ELF-1 (cell line): ENCODE measurements at places on chromosomes 16 and 17.

- DNase-seq: no peak
These were observed 187.1 kb downstream of the TMEM114 start for GRCh38 chr16:8402981-8403843.

GRCh38 chr17:72946156-72946555, 146.3 kb downstream of the SLC39A11 start:
- DNase-seq: no peak

- DNase-seq: no peak
These were observed 68.3 kb upstream of the ALOX12 start for GRCh38 chr17:6927290-6928126.

DNA sequence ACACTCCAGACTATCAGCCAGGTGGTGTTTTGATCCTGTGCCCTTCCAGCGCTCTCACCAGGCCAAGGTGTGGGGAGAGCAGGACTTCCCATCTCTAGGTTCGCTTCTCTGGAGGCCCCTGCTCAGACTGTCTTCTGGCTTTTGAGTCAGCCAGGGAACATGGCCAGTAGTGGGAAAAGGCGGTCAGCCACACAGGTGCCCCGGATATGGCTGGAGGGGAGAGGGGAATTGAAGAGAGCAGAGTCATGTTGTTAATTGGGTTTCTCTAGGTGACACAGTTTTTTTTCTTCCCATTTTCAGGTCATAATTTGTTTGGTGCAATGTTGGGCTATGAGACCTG, 1.5 kb downstream of the MINK1 start:
- no peak for DNase-seq

DNA sequence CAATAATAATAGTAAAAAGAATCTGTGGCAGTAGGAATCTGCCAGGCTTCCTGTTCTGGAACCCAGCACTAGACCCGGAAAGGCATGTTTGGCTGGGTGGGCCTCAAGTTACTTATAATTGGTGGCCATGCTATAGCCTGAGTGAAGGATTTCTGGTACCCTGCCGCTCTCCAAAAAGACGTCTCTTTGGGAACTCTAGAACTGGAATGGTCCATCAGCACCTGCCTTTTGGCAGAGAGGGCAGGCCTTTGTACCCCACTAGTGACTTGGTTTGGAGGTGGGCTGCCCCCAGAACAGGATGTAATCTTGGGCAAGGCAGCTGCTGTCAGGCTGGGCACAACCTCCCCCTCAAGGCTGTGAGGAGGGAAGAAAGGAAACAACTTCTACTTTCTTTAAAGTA, 29.3 kb upstream of the ST6GALNAC1 start:
- no peak for DNase-seq

DNA sequence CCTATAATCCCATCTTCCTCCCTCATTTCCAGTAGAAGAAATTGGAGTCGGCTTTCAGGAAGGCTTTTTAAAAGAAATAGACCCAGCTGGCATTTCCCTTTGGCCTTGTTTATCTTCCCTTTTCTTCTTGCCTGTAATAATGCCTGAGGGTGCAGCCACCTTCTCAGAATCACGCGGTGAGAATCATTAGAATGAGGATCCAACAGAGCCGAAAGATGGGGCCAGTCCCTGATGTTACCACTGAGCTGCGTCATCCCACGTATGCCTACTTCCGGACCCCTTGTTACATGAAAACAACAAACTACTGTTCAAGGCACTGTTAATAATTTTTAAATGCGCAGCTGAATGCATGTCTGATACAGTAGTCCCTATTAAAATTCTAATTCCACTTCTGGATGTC, 24.1 kb downstream of the SDR42E1 start:
- DNase-seq: no peak

DNA sequence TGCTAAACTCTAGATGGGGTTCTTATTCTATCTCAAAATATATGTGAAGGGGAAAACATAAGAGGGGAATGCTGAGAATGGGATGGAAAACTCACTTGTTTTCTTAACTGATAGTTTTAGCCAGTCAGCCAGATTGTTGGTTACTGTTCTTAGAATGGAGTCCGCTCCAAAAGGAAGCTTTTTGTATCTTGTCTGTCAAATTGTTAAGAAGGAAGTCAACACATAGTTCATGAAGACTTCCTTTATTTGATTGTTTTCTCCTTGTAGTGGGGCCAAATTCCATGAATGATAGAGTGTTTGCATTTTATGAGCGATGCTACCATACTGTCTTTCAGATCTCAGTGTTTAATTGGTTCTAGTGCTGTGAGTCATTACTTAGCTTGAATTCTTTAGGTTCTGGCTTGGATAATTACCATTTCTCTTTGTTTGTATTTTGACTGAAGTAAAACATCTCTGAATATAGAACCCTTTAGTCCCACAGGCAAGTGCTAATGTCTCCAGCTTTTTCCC, 98.3 kb upstream of the GOT2 start:
- no peak for DNase-seq

- DNase-seq: peak; percentile 93
These were observed 4.3 kb downstream of the THOC6 start for GRCh38 chr16:3027983-3028715.

DNA sequence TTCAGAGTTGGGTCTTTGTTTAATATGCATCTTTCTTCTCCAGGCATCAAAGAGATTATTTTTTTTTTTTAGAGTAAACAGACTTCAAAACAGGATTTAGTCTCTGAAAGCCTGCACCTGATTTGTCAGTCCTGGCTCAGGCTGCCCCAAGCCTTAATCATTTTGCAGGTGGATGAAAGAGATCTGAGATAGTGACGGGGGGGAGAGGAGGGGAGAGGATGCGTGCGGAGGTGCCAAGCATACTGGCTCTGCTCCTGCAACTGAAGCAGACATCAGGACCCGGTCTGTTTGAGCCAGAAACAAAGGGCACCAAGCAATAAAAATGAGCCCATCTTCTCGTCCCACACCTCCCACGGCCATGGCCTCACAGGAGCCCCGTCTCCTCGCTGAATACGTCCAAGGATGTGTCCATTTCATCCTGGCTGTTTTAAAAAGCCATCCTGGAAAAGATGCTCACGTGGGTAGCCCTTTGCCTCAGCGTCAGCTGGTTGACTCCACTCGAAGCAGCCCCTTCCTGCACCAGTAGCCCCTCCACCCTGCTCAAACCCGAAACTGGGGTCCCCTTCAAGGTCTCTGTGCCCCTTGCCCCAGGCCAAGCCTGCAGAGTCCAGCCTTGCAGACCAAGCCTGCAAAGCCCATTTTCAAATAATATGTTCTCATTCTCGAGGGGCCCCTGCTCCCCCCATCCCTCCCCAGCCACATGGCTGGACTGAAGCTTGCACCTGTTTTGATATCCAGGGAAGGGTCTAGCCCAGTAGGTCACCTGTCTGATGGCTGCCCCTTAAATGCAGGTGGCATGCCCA, 84.8 kb upstream of the TNRC6C start:
- no peak for DNase-seq

DNA sequence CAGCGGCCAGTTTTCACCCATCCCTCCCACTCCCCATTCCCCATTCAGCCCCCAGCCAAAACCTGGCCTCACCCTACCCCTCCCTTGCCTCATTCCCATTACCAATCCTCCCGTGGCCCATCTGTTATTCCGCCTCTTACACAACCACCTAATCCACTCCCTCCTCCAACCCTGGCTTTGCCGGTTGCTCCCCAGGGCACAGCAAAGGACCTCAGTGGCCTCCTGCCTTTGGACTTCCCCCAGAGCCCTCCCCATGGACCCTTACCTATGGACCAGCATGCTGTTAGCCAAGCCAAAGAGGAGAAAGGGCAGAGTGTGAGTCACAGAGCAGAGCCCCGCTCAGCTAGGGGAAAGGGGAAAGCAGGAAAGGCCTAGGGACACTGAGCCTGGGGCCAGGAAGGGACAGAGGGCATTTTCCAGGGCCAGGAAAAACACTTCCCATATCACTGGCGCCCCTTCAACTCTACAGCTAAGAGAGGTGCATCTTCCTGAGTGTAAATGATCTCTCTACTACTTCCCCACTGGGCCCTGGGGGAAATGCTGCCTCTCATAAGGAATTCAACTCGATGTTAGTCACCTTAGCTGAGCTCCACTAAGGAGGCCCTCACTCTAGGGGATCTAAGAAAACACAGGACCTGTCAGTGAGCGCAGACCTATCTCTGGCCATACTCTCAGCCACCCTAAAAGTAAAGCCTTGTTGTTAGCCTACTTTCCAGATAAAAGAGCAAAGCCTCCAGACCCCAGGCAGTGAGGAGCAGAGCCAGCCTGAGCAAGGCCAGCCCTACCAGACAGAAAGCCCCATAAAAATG, 10.6 kb downstream of the PEMT start:
- peak; percentile 62 for DNase-seq

- no peak for DNase-seq
These were observed 67.0 kb downstream of the CACNG1 start for GRCh38 chr17:67111327-67111726.

DNA sequence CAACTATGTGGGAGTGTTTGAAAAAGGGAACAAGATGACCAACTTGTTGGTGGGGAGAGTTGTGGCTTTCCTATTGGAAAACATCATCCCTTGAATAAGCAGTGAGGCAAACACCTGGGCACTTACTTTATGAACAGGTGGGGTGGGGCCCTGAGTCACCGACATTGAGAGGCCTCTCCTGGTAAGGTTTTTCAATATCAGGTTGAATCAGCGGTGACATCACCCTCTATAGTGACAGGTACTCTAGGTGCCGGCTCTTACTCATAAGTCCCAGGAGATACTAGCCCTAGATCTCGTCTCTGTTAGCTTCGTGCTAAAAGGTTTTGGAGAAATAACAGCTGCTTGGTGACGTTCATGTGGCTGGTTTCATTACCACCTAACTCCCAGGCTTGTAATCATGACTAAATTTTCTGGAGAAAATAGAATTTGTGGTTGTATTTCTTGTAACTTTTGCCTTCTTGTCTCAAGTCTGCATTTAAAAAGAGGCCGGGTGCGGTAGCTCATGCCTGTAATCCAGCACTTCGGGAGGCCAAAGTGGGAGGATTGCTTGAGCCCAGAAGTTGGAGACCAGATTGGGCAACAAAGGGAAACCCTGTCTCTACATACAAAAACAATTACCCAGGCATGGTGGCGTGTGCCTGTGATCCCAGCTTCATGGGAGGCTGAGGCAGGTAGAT, 19.3 kb downstream of the CDH1 start:
- no peak for DNase-seq

GRCh38 chr16:561957-562938, 2.1 kb downstream of the PRR35 start:
- no peak for DNase-seq

DNA sequence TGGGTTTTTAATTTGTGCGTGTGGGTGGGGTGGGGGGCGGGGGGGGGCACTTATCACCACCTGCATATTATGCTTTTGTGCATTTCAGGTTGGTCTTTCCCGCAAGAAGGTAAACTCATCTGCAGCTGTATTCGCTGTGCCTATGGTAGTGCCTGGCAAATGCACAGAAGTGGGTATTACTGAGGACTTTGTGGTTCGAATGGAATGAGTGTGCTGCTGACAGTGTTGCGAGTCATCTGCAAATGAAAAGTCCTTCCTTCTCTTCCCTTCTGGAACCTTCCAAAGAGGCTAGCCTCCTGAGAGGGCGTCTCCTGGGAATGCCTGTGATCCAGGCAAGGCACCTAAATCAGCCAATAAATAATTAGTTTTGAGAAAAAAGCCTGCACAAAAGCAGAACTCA, 532.9 kb downstream of the MAF start:
- DNase-seq: no peak

DNA sequence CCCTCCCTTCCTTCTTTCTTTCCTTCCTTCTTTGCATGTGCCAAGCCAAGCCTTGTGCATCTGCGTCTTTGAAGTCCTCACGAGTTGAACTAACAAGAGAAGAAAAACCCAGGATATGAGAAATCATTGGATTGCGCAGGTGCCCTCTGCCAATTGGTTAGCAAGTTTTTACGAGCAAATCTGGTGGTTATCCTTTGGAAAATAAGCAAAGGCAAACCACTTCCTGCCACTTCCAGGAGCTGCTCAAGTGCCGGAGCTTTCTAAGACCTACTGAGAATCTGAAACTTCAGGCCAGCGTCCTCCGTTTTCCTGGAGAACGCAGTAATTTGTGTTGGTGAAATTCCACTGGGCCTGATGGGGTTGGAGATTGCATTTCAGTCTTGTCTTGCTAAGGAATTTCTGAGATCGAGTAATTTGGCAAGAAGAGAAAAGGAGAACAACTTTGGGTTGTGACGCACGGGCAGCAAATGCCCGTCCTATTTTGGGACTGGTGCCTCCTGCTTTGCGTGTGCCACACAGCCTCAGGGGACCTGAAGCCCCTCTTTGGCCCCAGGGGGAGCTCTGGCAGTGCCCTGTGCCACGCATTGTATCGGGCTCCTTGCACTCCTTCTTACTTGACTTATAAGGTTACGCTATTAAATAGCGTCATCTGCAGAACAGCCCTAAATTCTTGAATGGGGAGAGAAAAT, 56.4 kb downstream of the CMIP start:
- DNase-seq: no peak

- DNase-seq: no peak
These were observed 131.5 kb upstream of the MON1B start for GRCh38 chr16:77059446-77059845.

- DNase-seq: no peak
These were observed 12.3 kb downstream of the TMEM100 start for GRCh38 chr17:55710410-55710809.

DNA sequence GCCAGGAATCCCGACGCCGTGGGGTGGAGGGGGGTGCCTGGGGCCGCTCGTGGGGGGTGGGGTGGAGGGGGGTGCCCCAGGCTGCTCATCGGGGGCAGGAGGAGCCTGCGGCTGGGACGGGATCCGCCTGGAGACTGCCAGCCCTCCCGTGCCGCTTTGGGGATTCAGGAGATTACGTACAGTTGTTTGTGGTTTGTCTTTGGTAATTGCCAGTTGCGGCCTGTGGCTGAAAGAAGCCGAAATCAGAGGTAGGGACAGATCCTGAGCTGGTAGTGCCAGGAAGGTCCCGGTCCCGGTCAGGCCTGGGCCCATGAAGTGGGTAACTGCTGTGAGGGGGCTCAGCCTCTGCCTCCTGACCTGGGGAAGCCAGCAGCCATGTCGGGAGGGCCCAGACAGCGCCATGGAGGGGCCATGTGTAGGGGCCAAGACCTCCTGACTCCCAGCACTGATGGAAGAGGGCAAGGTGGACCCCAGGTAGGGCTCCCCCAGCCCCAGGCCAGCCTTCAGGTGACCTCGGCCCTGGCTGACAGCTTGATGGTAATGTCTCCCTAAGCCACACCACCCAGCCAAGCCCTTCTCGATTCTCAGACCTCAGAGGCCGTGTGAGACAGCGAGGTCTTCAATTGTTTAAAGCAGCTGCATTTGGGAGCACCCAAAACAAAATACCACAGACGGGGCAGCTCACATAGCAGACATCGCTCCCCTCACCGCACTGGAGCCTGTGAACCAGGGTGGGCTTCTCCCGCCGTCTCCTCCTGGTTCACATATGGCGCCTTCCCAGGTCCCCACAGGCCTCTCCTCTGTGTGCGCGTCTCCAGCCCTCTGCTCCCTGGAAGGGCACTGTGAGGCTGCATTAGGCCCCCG, 34.9 kb upstream of the SSTR5 start:
- DNase-seq: no peak

GRCh38 chr17:19243838-19244237, 6.7 kb downstream of the EPN2 start:
- no peak for DNase-seq

DNA sequence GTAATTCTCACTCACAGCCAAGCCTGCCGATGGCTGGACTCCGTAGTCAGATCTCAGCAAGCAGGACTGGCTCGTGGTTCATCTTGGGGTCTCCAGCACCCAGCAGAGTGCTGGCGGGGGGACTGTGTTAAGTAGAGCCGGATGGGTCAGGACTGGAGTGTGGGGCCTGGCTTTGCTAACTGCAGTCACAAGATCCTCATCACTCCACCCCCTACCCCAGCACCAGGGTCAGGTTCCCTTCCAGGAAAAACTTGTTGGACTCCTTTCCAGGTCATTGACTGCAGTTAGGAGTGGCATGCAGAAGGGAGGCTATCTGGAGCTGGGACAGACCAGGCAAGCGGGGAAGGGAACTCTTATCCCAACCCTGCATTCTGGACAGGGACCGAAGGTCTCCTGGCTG, 6.0 kb downstream of the CIITA start:
- DNase-seq: peak; percentile 78
